ENCODE measurements at places on chromosomes 1 and 21.

GRCh38 chr1:69128204-69128603, 439.5 kb upstream of the LRRC7 start:
- no peak for DNase-seq

- DNase-seq = no peak
Measured at GRCh38 chr1:162500805-162501204, 3.2 kb downstream of the UHMK1 start.

- peak; percentile 11 for DNase-seq
Measured at GRCh38 chr21:40179166-40179565, 311.9 kb downstream of the PCP4 start.

DNA sequence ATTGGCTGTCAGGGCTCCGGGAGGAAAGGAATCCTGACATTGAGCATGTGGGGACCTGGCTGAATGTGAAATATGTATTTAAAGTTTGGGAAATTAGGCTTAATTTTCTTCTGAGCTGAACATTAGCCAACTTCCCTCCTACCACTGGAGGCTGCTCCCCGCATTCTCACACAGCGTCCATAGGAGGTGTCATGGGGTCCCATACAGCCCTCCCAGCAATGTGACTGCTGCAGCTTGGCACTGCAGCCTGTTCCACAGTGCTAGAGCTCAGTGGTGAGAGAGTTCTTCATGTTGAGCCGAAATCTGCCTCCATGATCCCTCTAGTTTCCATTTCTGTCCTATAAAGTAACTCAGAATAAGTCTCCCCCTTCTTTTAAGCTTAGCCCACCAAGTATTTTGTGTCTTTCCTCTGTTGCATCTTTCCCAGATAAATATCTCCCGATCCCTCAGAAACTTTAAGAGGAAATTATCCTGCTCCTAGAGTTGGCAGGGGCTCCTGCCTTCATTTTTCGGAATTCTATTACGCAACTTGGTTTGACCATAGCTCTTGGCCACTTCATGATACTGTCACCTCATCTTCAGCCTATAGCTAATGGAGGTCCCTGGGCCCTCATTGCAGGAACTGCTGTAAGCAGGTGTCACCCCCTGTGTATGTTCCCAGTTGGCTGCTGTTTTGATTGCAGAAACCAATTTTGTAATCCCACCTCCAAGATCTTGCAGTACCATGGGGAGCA, 2.0 kb downstream of the FCRL6 start:
- DNase-seq = no peak

DNA sequence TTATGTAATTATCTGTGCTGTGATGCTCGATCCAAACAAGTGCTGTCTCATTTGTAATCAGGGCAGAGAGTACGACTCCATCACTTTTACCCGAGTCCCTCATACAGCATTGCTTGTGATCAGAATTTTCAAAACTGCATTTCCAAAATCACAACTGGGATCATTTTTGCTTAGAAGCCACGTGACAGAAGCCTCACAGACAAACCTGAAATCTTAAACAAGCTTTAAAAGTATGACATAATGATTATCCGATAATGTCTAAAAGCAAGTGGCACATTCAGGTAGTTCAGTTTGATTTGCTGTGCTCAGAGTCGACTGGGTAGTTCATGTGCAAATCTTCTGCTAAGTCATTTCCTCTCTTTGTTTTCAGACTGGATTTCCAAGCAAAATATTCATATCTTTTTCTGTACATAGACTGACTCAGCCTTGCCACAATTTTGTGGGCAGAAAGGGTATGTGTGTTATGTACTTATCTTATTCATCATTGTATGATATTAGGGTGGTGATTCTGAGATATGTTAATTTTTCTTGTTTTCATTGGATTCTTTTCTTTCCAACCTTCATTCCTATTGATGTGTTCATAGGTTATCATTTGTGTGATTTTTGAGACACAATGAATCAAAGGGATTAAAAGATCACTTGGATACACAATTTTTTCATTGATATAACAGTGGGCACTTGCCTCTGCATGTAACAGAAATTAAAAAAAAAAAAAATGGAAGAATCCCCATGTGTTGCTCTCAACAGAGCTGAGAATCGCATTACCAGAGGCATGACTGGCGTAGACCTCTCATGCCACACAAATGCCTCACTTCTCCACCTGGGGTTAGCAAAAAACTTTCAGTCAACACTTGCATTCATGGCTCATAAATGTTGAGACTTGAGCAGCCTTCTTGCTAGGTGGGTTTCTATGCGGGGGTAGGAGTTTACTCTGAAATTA, 355.7 kb downstream of the LTN1 start:
- DNase-seq = no peak

DNA sequence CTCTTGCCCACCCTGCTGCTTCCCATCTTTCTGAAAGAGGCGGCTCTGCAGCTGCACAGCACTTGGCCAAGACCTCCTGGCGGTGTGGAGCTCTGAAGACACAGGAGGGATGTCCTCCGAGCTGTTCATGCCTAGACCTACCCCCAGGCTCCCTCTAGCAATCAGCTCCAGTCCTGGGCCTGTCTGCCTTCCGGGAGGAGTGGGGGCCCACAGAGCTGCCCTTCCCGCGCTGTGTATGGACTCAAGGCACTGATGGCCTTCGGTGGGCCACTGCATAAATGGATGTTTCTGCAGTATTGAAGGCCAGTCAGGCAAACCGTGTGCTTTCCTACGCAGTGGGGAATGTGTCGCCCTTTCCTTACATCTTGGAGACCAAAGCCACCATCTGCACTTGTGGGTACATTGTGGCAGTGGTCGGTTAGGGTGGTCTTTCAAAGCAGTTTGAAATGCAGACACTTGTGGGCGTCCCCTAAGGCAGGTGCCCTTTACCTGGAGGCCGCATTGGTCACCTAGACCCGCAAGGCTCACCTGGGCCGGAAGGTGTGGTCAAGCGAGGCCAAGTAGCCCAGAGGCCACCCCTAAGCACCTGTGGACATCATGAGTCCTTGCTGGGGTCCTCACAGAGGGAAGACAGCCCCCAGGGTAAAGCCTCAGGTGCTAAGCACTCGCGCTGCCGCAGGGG, 912 bp upstream of the PKNOX1 start:
- no peak for DNase-seq

DNA sequence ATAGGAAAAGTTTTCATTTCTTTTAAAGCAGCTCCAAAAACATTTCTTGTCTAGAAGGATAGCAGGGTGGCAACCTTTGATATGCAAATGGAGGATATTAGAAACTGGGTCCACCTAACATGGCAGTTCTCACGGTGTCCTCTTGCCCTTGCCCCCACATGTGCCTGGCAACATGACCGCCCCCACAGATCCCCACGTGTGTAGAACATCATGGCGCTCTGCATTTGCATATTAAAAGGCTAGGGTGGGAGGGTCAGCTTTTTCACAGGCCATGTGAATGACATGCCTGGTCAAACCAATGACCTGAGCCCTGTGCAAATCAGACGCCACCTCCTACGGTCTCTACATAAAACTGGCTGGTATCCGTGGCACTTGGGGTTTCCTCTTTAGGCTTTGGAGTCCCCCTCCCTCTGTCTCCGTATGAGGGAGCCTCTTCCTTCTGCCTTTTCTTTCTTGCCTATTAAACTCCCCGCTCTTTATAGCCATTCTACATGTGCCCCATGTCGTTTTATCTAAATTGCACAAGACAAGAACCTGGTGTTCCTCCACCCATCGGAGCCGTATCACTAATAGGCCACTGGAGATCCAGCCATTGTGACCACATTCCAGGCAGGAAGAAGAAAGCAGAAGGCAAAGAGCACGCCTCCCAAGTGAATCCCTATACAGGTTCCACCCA, 71.3 kb downstream of the WDR4 start:
- no peak for DNase-seq

GRCh38 chr1:38790422-38791163, 69.0 kb downstream of the RRAGC start:
- DNase-seq = no peak

DNA sequence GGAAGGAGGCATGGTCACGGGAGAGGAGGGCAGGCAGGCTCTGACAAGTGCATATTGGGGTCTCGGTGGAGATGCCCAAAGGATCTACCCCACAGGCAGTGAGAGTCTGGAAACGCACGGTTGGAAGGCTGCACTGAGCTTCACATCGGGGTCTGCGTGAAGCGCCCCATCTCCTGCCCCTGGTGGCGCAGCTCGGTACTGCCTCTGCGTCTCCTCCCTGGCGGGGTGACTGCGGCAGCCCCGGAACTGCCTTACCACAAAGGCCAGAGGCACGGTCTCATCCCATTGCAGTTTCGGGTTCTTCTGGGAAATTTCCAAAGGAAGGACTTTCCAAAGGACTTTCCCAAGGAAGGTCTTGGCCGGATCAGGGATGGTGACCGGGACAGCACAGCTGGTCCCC, 69.2 kb upstream of the AJAP1 start:
- DNase-seq = peak; percentile 8

DNA sequence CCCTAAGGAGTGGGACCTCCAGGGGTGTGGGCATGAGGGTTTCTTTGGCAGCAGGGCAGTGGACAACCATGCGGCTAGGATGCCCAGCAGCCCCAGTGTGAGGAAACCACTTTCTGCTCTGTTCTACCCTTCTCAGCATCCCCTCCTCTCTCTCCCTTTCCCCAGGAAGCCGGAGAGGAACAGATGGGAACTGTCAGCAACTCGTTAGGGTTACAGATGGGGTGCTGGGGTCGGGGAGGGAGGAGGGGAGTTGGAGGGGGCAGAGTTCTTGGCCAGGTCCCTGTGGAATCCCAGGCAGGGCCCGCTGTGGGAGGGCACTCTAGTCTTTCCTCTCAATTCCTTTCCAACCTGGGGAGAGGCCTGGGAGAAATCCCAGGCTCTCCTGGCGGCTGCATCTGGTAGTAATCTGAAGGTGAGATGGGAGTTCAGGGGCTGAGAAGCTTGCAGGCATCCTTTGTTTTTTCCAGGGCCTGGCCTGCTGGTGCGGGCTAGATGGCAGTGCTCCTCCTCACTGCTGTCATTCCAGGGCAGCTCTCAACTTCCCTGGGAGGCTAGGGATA, 93.9 kb upstream of the CSF3R start:
- DNase-seq = no peak

DNA sequence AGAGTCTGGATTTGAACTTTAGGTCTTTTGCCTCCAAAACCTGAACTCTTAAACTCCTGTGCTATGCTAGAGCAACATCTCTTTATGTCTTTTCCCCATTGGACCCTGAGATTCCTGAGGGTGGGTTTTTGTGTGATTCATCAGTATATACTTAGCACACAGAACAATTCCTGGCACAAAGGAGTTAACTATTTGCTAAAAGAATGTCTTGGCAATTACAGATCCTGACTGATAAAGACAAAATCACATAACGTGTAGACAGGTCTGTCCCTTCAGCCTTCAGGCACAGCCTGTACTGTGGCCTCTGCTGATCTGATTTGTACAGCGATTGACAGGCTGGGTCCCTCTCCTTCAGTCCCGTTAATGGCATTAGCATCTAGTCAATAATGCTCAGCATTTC, 162.4 kb upstream of the BEND5 start:
- DNase-seq = no peak

GRCh38 chr21:34093083-34093482, 19.7 kb downstream of the MRPS6 start:
- DNase-seq = no peak

- DNase-seq = no peak
Measured at GRCh38 chr1:245685111-245685810, 530.5 kb downstream of the KIF26B start.

GRCh38 chr1:91583326-91583755, 82.7 kb downstream of the CDC7 start:
- no peak for DNase-seq

DNA sequence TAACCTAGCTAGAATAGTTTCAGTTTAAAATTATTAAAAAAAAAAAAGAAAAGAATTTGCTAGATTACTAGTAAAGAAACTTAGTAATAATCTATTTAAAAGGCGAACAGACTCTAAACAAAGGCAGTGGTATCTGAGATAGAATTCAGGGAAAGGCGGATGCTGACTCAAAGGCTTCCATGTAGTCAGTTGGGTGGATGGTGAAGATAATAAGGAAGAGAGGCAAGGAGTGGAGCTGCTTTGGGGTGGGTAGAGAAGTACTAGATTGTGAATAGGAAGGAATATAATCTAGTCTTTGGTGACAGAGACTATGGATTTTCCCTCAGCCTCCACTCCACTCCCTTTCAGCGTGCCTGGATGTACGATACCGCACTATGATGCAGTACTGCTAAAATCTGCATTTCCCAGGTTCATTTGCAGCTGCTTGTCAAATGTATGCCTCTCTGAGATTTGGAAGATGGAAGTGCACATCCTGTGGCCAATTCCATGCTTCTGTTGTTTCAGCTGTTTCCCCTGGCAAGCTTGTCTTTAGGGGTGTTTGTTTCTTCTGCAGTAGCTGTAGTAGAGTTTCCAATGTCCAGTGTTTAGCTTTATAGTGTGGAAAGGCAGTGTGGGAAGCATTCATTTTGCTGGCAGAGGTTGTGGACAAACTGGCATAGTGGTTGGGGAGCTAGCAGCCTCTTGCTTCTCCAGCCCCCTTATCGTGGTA, 184.6 kb upstream of the NRIP1 start:
- DNase-seq = no peak

GRCh38 chr1:219330001-219330400, 156.3 kb downstream of the LYPLAL1 start:
- DNase-seq = no peak

DNA sequence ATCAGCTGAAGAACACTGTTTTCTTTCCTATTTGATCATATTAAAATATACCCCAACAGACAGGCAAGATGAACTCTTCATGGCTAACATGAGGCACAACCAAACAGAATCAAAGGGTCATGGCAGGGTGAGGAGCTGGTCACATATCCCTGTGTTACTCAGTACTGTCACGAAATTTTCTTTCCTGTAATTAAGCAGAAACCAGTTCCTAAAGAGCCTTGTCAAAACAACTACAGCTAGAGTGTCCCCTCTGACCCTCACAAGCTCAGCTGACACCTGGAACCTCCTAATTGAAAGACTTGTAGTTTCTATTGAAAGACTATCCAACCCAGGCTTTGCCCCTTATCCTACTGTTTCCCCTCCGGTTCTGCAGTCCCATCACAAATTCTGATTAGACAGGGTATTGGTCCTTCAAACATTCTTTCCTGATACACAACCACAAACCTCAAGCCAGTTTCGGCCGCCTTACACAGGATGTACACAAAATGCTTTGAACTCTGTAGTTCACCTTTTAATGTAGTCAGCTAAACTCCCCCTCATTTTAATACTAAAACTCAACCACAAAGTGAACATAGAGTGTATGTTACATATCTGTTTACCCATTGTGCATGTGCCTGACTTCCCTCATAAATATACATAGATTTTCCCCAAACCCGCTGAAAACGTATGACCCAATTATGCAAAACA, 651.9 kb downstream of the MRPL39 start:
- no peak for DNase-seq
